ENCODE measurements at places on chromosomes 7 and 10. TPM values are rescaled to one million over a fixed set of nuclear protein-coding genes. Genes with fewer than 3 reads are reported as not detected.
A peak's percentile ranks its signal among the peaks of the same experiment; 100 is the strongest.

The PHKG1 gene
- 3.6 TPM for total RNA-seq

DNA sequence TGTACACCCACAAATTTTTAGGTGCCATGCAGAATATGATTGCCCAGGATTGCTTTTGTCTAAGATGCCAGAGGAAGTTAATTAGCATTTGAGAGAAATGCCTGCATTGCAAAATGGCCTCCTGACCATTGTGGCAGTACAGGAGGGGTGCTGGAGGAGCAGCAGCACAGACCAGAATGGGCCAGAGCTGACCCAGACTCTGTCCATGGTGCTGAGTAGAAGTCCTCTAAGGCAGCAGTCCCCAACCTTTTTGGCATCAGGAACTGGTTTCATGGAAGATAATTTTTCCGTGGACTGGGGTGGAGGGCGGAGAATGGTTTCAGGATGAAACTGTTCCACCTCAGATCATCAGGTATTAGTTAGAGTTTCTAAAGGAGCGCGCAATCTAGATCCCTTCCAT lies 217.8 kb upstream of the AGK start:
- no peak for DNase-seq

GRCh38 chr10:22345301-22346095 lies at the start of gene SPAG6:
TSS of gene SPAG6 (plus strand) at chr10:22345496. CDS start at chr10:22345612, 116 bp downstream.
- peak; percentile 22 for DNase-seq

The CALML5 gene
- total RNA-seq, result not detected

GRCh38 chr7:142436601-142437000 lies 178.7 kb upstream of the PRSS58 start:
- no peak for DNase-seq

The LRRC4 gene
- total RNA-seq, result 18.4 TPM

DNA sequence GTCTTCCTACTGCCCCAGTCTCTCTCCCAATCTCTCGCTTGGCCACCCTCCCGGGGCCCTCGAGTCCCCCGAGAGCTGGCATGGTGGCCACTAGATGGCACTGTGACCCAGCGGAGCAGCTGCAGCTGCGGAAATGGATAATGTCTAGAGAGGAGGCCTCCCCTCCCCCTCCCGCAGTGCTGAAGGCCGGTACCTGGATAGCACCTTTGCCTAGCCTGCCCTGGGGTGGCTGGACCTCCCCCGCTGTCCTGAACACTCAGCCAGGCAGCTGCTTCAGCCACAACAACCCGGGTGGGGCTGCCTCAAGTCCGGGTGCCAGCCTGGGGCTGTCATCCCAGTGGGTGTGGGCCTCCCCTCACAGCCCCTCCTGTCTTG lies 65.2 kb downstream of the GOLGA7B start:
- peak; percentile 73 for DNase-seq

- DNase-seq, result no peak
Observed at GRCh38 chr10:6770846-6771245, 190.8 kb upstream of the PRKCQ start.

DNA sequence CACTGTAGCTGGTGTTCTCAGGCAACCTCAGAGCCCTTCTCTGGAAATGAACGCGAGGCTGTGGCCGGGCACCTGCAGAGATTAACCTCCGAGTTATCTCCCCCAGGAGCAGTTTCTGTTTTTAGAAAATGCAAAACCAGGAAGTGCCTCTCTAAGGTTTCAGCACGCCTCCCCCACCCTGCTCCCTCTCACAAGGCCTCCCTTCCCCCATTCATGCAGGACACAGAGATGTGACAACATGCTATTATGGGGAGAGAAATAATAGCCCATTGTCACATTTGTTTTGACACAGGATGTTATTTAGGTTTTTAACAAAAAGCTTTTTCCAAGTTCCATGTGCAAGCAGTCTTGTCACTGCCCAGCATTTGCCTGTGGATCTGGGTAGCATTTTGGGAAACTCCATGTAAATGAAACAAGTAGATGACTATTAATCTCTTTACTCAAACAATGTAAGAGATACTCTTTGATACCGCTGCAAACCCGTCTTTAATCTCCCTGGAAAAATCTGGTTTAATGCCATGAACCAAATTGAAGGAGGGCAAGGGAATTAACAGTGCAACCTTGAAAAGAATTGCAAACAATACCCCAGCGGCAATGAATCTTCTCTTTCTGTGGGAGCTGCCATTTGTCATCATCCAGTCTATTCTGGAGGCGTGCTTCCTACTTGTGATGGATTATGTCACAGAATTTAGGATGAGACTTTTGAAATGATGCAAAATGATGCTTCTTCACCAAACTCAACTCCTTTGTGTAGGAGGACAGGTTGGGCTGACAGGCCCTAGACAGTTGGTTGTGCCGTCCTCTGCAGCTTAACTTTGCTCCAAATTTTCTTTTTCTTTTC lies 86.5 kb upstream of the NMT2 start:
- DNase-seq, result peak; percentile 37

GRCh38 chr7:47631711-47632110 lies 49.8 kb upstream of the TNS3 start:
- no peak for DNase-seq

The RBM20 gene
- 2.2 TPM for total RNA-seq

GRCh38 chr10:3636356-3637181 lies 148.4 kb downstream of the KLF6 start:
- DNase-seq, result no peak

The PRDX3 gene
- 92.8 TPM for total RNA-seq

Data from occipital lobe (tissue), 3 donors.